ENCODE measurements at places on chromosomes 4 and X. TPM values are rescaled to one million over a fixed set of nuclear protein-coding genes. Genes with fewer than 3 reads are reported as not detected.

HELT gene
- 0.96 TPM for total RNA-seq

AFM gene
- total RNA-seq = not detected

NHSL2 gene
- 7.5 TPM for total RNA-seq

SLIT2 gene
- total RNA-seq = 1.7 TPM

MAGEA8 gene
- total RNA-seq = not detected

Data from H7 (cell line).